ENCODE measurements at places on chromosomes 5 and 9.

GRCh38 chr9:132638240-132638639 is 31.5 kb downstream of the DDX31 start:
- no peak for DNase-seq

DNA sequence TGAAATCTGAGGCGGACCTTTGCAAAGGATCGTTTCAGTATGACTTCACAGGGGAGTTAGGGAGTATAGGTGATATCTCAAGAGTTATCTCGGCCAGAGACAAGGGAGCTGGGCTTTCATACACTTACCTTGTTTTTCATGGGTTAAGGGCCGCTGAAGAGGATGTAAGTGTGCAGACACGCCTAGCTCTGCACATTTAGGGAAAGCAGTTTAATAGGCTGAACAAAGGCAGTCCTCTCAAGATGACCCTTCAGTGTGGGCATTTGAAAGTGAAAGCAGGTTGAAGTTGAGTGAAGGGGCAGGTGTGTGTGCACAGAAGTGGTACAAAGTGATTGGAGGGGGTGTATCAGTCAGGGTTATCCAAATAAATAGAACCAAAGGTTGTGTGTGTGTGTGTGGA is 33.1 kb upstream of the PRXL2C start:
- DNase-seq = no peak

- DNase-seq = no peak
These were observed 233.3 kb upstream of the DAP start for GRCh38 chr5:10994091-10994986.

GRCh38 chr9:4762886-4763541 is 22.0 kb upstream of the AK3 start:
- no peak for DNase-seq

DNA sequence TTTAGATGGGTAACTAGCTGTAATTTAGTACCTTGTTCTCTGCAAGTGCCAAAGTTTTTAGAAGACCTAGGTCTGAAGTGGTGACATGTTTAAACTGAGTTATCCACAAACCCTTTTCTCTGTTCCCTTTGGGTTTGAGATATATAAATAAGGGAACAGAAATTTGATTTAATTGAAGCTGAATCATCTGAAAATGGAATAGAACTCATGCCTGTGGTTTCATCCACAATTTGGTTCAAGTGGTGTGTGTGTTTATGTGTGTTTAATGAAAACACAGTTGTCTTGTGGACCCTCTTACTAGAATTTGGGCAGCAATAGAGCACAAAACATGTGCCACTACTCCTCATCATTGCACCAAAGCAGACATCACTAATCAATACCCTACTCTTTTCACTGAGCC is 216.9 kb downstream of the GLIS3 start:
- DNase-seq = no peak

GRCh38 chr5:156475182-156476157 is 148.5 kb downstream of the SGCD start:
- no peak for DNase-seq

DNA sequence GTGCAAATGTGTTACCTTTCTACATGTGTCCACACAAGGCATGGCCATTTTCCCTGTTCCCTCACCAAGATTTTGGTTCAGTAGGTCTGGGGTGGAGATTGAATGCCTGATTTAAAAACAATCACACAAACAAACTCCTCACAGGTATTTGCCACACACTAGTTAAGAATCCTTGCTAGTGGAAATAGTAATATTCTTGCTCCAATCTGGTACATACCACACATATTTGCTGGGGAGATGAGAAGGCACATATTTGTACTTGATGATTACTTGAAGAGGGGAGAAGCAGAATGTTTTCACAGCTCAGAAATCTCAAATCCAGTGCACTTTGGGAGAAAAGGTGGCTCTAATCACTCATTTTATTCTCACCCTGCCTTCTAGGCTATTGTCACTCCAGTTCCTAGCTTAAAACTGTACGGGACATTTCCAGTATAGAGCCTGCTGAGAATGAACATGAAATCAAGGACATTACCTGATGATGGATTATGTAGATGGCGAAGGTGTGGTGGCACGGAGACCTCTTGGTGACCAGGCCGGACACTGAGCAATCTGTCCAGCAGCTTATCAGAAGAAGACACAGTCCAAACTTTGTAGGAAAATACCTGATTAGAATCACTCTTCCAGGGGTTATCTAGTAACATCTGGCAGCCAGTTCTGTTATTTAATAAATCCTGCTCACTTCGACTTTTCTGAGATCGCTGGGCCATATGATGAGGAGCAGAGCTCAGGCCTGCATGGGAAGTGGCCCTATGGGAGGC is 116.1 kb upstream of the IL6ST start:
- no peak for DNase-seq

DNA sequence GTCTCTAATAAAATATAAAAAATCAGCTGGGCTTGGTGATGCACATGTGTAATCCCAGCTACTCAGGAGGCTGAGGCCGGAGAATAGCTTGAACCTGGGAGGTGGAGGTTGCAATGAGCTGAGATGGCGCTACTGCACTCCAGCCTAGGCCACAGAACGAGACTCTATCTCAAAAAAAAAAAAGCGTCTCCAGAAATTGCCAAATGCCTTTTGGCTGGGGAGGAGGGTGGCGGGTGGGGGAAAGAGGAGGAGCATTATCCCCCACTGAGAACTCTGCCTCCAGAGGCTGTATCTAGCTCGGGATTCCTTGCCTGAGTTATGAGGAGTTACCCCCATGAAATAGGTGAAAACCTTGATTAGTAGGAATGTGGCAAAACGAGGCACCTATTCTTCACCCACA is 4.8 kb downstream of the ROPN1L start:
- DNase-seq = no peak

- DNase-seq = no peak
These were observed 101.7 kb downstream of the PSD2 start for GRCh38 chr5:139897342-139897741.

GRCh38 chr9:9437641-9438040 is 1175.2 kb downstream of the PTPRD start:
- no peak for DNase-seq

DNA sequence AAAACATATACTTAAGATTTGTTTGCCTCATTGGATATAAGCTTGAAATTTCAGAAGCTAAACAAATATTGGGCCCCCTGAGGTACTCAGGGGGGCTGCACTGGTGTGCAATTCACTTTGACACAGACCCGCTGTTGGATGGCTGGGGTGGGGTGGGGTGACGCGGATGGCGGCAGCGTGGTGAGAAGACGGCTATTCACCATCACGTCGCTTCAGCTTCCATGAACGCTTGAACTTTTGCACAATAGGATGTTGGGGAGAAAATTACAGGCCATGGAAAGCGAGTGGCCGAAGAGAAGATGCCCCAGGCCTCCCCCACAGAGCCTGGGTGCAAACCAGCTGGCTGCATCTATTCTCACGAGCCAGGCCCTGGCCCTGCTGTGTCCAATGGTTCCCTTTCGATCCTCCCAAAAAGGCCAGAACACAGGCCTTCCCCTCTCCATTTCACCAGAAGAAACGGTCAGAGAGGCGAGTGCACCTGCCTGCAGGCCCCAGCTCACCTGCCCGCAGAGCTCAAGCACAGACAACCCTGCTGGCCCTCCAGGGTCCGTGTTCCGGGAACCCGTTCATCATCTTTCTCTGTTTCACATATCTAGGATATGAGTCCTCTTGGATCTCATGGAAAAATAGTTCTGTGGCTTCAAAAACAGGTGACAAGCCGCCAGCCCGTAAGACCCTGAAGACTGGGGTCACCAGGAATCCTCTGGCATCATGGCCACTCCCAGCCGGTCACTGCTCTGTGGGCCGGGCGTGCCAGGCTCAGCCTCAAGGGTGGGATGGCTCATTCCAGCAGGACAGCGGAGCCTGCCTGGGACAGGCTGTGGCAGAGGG is 46.8 kb upstream of the SARDH start:
- no peak for DNase-seq

- DNase-seq = no peak
These were observed 32.5 kb downstream of the RXRA start for GRCh38 chr9:134358662-134359319.

- DNase-seq = no peak
These were observed 1.4 kb downstream of the CHSY3 start for GRCh38 chr5:129905473-129906176.

DNA sequence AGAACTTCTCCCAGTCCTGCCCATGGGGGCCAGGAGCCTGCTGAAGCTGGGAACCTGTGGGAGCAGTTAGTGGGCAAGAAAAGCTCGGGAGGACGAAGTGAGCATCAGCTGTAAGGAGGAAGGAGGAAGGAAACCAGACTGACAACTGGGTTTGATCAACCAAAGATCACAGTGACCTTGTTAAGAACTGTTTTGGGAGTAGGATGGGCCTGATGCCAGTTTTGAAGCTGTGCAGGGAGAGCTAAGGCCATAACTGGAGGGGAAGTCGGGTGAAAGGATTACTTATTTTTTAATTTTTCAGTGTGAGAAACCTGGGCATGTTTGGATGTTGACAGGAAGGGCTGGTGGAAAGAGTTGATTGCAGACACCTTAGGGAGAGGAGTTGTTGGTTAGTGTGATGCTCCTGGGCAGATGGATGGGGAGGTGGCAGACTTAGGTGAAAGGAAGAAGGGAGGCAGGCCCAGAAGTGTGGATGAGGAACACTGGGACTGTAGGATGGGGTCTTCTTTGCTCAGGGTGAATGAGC is 58.3 kb upstream of the KLF4 start:
- no peak for DNase-seq

- no peak for DNase-seq
These were observed 1.5 kb downstream of the SH3GLB2 start for GRCh38 chr9:129026442-129027223.

GRCh38 chr9:130138171-130138653 is 34.0 kb upstream of the NCS1 start:
- DNase-seq = no peak
